ENCODE measurements at places on chromosomes 11 and 22.

DNA sequence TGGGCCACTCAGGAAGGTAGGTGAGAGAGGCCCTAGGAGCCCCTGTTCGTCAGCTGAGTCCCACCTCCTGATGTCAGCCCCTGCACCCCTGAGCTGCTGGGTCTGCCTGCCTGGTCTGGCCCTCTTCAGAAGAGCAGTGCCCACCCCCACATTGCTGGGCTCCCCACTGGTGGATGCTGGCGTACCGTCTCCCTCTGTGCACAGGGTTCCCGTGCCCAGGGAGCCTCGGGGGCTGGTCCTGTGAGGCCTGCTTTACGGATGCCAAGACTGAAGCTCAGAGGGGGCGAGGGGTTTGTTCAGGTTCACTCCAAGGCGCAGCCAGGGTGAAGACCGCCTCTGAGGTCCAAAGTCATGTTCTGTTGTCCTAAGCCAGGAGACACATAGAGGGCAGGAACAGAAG is 44.7 kb upstream of the GCAT start:
- no peak for DNase-seq

DNA sequence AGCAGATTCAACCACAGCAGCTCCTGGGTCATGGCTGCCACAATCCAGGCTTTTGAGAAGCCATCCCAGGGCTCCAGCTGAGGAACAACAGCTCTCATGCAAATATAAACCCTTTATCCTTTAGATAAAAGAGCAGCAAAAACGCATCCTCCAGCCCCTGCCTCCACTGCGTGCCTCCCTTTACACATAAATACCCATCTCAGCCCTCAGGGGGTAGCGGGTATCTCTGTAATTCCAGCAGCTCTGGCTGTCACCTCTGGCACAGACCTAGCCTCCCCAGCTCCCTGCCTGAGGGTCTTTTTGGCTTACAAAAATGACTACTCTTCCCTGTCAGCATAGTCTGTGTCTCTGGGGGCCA is 21.6 kb downstream of the LMO1 start:
- no peak for DNase-seq

DNA sequence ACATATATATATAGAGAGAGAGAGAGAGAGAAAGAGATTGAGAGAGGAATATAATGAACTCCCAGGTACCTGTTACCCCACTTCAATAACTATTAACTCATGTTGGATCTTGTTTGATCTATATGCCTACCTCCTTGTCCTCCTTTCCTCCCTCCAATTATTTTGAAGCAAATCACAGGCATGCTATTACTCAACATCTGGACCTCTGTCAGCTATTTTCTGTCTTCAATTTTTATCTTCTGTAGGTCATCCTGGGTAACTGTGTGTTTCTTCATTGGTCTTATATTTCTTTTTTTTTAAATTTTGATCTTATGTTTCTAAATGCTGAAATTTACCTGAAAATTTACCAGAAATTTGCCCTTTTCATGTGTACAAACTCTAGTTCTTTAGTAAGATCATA is 24.8 kb downstream of the UVRAG start:
- DNase-seq: no peak

GRCh38 chr11:126480015-126480409 is 124.5 kb downstream of the ST3GAL4 start:
- DNase-seq: no peak

DNA sequence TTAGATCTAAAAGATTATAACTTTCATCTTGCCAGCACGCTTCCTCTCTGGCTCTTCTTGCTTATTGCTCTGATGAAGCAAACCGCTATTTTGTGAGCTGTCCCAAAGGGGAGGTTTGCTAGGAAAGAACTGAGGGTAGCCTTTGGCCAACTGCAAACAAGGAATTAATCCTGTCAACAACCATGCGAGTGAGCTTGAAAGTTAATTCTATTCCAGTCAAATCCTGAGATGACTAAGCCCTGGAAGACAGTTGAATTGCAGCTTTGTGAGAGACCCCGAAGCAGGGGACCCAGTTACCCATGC is 10.3 kb upstream of the RNF141 start:
- DNase-seq: no peak

DNA sequence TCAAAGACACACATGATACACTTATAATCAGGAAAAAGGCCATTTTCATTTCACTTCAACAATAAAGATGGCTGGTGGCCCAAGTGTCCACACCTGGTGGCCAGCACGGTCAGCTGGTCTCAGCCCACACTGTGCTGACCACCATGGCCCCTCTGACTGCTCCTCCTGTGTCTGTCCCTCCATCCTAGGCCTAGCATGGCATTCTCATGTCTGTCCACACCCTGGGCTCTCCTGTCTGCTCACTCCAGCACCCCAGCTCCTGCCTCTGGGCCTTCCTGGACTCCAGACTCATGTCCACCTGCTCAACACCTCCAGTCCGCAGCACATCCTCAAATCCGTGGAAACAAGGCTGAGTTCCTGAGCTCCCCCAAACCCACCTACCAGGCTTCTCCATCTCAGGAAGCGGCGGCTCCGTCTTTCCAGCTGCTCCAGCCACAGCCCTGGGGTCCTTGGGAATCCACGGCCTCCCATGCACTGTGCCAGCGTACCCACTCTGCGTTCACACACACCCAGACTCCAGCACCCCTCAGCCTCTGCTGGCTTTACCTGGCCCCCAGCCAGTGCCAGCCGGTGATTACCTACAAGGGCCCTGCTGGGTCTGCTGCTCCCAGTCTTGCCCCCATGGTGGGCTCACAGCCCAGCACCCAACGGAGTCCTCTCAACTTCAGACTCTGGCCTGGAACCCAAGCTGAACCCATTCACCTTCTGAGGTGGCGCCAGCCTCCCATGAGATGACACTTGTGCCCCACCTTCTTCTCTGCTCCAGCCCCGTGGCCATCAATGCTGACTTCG is 13.9 kb downstream of the SIRT3 start:
- DNase-seq: no peak

- DNase-seq: no peak
Measured at GRCh38 chr22:39452740-39453040, 4.1 kb upstream of the MGAT3 start.

- DNase-seq: no peak
Measured at GRCh38 chr11:43732225-43732624, 51.7 kb downstream of the HSD17B12 start.

GRCh38 chr11:86869966-86870570 is 69.7 kb downstream of the PRSS23 start:
- DNase-seq: peak; percentile 21

DNA sequence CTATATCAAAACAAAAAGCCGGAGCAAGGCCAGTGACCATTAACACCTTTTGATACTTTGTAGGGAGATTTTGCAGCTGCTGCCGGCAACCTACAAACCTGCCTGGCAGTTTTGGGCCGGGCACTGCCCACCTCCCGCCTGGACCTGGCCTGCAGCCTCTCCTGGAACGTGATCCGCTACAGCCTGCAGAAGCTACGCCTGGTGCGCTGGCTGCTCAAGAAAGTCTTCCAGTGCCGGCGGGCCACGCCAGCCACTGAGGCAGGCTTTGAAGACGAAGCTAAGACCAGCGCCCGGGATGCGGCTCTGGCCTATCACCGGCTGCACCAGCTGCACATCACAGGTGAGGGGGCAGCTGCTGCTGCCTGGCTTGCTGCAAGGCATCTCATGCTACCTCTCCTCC is 34.2 kb downstream of the SHISA8 start:
- no peak for DNase-seq

DNA sequence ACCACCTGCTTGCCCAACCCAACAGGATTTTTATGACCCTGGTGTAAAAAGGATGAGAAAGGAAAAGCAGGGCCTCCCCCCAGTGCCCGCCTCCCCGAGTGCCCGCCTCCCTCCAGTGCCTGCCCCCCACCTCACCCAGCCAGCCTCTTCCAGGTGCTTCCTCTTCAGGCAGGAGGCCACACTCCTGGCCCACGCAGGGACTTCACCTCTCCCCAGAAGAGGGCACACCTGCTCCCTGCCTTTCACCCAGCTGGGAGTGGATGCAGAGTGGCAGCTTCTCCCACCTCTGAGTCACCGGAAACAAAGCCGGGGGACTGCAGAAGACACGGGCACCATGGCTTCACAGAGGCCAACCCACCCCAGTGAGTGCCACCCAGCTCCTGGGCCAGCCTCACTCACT is 16.1 kb downstream of the CPT1A start:
- DNase-seq: peak; percentile 68

DNA sequence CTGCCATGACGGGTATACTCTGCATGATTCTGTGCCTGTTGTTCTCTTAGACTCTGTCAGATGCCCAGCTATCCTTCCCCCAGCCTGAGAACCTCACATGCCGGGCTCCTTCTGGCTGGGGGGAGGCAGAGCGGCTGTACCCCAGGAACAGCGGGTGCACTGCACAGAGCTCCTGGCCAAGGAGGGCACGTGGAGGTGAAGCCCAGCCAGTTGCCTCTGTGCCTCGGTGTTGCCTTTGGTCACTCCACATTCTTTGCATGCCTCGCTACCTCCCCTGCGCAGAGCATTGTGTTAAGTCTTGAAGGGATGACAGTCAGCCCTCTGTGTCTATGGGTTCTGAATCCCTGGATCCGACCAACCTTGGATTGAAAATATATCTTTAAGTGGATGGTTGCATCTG is 77.7 kb downstream of the FEZ1 start:
- DNase-seq: no peak

- DNase-seq: no peak
Measured at GRCh38 chr11:107707215-107707671, 4.6 kb downstream of the SLN start.

DNA sequence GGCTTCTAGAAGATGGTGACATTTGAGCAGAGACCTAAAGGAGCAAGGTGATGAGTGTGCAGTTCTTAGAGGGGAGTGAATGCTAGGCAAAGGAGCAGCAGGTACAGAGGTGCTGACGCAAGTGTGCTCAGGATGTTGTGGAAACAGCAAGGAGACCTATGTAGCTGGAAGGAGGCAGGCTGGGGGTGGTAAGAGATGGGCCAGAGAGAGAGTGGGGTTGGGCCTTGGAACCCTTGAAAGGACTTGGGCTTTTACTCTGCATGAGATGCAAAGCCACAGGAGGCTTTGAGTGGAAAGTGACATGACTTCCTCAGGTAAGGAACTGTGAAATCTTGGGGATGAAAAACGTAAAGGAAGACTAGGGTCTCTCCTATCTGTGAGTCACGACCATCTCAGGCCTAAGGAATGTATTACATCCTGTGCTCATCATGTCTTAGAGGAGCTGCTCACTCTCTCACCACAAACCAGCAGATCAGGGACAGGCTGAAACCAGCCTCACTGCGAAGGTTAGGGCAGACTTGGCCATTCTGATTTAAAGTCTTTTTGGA is 65.4 kb downstream of the MICAL2 start:
- no peak for DNase-seq

- no peak for DNase-seq
Measured at GRCh38 chr11:113528982-113529381, 53.8 kb upstream of the DRD2 start.

GRCh38 chr11:84012171-84012826 is 726.1 kb upstream of the CCDC90B start:
- DNase-seq: no peak

- DNase-seq: no peak
Measured at GRCh38 chr11:48052183-48053044, 72.1 kb downstream of the PTPRJ start.

DNA sequence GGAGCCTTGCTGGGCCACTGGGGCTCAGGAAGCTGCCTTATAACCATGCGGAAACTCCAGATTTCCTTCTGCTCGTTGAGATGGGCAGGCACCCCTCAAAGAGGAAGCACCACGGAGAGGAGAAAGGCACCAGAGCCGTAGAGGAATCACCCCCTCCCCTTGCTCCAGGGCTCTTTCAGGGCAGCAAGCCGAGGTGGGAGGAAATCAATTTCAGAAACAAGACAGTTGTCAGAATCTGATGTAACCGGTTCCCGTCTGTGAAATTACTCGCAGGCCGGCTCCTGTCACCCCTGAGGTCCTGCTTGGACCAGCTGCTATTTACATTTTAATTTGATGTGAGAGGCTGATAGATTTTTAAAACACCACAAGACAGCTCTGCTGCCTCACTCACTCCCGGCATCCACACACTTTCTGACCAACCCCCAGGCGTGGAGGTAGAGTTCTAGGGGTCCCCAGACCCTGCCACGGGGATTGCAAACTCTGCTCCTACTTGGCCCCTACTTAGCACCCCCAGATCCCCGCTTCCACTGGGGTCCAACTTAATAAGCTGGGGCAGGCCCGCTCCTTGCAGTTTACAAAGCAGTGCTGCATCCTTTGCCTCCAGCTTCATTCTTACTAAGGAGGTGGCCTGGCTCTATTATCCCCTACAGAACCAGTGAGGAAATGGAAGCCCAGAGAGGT is 162.5 kb downstream of the CEP164 start:
- no peak for DNase-seq

- no peak for DNase-seq
Measured at GRCh38 chr11:69718147-69718546, 14.3 kb upstream of the FGF19 start.

GRCh38 chr11:17988465-17988864 is 24.4 kb downstream of the SERGEF start:
- no peak for DNase-seq

GRCh38 chr22:22952531-22953280 is 65.1 kb downstream of the IGLL5 start:
- no peak for DNase-seq

- DNase-seq: no peak
Measured at GRCh38 chr22:44883011-44883421, 126.8 kb downstream of the PHF21B start.

GRCh38 chr11:44727373-44728287 is 868 bp downstream of the TSPAN18 start:
- peak; percentile 55 for DNase-seq

- DNase-seq: no peak
Measured at GRCh38 chr11:35326266-35326879, 93.0 kb downstream of the SLC1A2 start.

DNA sequence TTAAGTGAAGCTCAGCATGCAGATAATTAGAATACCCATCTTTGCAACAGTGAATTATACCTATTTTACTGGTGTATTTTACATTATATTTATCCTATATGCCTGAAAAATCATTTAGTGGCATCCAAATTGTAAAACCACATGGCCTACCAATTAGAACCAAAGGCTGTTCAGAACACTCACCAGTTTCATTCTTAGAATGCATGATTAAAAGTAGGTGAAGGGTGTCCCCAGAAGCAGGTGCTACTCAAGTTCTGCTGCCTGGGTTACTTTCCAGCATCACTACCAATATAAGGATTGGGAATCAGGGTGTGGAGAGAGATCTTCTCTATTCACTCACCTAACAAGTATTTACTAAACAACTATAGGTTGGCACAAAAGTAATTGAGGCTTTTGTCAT is 103.3 kb downstream of the SGSM3 start:
- DNase-seq: no peak

DNA sequence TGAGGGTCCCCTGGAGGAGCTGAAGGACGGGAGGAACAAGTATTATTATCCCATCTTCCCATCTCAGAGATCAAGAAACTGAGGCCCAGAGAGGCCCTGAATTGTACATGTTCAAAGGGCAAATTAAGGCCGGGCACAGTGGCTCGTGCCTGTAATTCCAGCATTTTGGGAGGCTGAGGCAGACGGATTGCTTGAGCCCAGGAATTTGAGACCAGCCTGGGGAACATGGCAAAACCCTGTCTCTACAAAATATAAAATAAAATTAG is 8.1 kb downstream of the PLA2G6 start:
- DNase-seq: no peak

- no peak for DNase-seq
Measured at GRCh38 chr11:41666951-41667653, 207.7 kb upstream of the LRRC4C start.
